ENCODE measurements at places on chromosomes 5 and 9. TPM values are rescaled to one million over a fixed set of nuclear protein-coding genes. Genes with fewer than 3 reads are reported as not detected.

- DNase-seq: no peak
Observed at GRCh38 chr5:135441350-135441831, 5.8 kb downstream of the DCANP1 start.

DNA sequence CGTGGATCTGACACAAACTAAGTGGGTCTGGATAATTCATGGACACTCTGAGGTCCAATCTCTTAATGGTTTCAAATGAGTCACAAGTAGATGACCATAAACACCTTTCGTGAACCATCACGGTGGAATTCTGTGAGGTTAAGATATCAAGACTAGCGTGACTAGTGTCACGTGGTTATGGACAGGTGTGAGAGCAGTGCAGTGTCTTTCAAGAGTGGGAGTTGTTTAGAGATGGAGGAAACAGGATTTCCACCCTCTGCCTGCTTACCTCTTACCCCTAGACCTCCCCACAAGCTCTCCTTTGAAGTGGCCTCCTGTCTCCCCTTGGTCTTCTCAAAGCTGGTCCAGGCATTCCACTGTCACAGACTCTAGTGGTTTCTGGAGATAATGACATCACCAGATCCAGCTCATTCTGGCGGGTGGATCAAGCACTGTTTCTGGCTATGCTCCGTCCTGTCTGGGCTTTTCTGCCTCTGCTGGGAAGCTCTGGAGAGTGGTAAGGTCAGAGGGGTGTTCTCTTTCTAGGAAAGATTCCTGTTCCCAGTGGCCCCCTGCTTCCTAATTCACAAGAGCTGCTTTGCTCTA is 20.0 kb upstream of the ZNF782 start:
- no peak for DNase-seq

IFNA6 gene
- not detected for polyA plus RNA-seq

DNA sequence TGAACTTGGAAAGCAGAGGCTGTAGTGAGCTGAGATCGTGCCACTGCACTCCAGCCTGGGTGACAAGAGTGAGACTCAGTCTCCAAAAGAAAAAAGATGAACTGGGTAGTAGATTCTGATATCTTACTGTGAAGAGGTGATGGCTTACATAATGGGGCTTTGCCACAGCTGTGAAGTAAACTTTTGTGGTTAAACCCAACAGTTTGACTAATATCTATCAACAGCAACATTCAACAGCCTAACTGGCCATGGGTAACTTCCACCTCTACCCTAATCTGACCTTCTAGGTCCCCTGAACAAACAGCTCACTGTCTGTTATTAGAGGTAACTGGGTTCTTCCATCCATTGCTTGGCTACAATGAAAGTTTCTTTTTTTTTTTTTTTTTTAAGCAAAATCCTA is 52.1 kb downstream of the TLE1 start:
- no peak for DNase-seq

GRCh38 chr5:27608992-27609391 is 570.6 kb upstream of the CDH9 start:
- no peak for DNase-seq

GRCh38 chr5:137665678-137666460 is 70.0 kb downstream of the KLHL3 start:
- DNase-seq: no peak

Data from foreskin keratinocyte (primary cell).